Retinal pigment epithelial cell (primary cell): ENCODE measurements at places on chromosomes 3 and 15.
A peak's percentile ranks its signal among the peaks of the same experiment; 100 is the strongest.

GRCh38 chr3:166209701-166210100, 372.5 kb upstream of the BCHE start:
- no peak for DNase-seq

DNA sequence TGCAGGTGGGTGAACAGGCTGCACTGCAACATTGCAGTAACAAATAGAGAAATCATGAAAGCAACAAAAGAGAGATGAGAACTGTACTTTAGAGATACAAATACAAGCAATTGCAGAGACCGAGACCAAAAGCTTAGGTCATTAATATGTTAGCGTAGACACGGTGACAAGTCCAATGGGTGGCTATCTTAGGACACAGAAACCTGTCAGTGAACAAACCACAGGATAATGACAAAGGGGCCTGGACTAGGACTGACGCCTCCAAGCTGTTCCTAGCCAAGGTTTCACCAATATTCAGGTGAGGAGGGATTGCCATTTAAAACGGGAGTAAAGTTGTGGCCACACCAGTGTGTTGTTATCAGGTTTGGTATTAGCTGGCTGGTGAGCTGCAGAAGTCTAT, 41.7 kb upstream of the BLM start:
- no peak for DNase-seq

GRCh38 chr3:172448661-172449465, 607 bp upstream of the GHSR start:
- no peak for DNase-seq

DNA sequence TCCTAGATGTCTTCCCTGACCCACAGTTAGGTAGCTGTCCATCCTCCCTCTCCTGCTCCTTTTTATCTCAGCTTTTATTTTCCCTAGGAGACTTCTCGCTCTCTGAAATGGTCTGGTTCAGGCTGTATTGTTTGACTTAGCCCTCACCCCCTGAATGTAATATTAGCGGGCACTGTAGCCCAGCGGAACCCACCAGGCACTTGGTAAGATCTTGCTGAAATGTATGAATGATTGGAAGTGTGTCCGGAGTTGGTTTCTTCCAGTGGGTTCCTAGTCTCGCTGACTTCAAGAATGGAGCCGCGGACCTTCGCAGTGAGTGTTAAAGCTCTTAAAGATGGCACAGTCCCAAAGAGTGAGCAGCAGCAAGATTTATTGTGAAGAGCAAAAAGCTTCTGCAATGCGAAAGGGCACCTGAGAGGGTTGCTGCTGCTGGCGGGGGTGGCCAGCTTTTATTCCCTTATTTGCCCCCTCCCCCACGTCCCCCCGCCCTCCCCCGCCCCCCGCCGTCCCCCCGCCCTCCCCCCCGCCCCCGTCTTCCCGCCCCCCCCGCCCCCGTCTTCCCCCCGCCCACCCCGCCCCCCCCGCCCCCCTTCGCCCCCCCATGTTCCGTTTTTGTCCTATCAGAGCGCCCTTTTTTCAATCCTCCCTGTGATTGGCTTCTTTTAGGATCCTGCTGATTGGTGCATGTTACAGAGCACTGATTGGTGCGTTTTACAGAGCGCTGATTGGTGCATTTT, 694 bp upstream of the EEFSEC start:
- no peak for DNase-seq

- DNase-seq: peak; percentile 94
These were observed 25.1 kb downstream of the FSTL1 start for GRCh38 chr3:120425572-120426250.

DNA sequence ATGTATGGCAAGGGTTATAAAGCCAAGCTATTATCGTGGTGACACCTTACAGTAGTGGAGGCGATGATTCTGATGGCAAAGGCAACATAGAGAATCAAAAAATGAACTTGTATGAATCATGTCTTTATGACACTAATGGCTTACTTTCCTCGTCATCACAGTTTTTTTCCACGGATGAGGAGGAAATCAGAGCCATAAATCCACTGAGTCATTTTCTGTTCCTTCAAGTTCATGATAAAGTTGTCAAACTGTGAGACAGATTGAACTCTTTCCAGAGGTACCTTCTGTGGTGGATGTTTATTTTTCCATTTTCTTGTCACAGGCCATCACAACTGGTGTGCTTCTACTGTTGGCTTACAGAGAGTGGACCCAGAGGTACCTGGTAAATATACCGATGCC, 8.5 kb downstream of the TMEM212 start:
- no peak for DNase-seq

DNA sequence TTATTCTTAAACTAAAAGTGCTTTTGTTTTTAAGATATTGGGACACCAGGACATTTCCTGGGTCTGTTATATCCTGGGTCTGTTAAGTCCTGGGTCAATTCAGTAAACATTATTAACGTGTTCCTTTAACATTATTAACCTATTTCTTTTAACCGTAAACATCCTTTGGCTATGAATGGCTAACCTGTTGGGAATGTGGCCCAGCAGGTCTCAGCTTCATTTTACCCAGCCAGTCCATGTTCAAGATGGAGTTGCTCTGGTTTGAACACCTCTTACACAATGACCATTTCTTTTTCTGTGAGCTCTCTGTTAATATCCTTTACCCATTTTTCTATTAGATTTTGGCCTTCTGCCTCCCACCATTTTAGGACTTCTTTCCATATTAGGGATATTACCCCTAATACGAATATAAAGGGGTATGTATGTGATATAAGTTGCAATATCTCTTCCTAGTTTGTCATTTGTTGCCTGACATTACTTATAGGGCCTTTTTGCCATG, 88.9 kb upstream of the NEDD4 start:
- no peak for DNase-seq

GRCh38 chr3:175146258-175146657, 287.1 kb downstream of the NAALADL2 start:
- no peak for DNase-seq

DNA sequence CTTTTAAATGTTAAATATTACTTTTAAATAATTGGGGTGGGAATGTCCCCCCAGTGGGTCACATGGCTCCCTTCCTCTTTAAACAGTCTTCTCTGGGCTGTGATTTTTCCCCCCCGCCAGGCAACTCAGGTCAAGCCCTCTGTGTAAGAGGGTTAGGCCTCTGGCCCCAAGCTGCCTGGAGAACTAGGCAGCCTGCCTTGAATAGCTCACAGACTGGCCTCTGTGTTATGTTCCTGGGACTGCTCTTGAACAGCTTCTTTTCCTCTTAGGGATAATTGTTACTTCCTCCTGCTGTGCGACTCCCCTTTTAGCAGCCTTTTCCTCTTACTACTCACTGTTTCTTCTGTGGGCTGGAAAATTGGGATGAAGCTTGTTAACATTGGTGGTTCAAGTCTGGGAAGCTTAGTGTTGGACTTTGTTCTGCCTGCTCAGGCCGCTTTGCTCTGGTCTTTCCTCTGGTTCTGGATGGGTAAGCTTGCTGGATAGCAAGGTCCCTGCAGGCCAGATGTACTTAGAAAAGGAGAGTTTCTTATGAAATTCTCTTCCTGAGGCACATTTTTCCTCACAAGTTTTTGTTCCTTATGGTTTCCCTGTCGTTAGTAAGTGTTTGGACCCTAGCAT, 2.2 kb downstream of the TEX264 start:
- DNase-seq: no peak

DNA sequence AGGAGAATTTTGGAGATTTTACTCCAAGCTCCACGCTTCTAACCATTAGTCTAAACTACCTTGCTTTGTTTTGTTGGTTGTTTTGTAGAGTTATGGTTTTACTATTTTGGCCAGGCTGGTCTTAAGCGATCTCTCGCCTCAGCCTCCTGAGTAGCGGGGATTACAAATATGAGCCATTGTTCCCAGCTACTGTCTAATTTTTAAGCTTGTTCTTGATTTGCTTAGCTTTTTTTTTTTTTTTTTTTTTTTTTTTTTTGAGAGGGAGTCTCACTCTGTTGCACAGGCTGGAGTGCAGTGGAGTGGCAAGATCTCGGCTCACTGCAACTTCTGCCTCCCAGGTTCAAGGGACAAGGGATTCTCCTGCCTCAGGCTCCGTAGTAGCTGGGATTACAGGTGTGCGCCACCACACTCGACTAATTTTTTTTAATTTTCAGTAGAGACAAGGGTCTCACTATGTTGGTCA, 28.5 kb downstream of the EFCAB12 start:
- no peak for DNase-seq

DNA sequence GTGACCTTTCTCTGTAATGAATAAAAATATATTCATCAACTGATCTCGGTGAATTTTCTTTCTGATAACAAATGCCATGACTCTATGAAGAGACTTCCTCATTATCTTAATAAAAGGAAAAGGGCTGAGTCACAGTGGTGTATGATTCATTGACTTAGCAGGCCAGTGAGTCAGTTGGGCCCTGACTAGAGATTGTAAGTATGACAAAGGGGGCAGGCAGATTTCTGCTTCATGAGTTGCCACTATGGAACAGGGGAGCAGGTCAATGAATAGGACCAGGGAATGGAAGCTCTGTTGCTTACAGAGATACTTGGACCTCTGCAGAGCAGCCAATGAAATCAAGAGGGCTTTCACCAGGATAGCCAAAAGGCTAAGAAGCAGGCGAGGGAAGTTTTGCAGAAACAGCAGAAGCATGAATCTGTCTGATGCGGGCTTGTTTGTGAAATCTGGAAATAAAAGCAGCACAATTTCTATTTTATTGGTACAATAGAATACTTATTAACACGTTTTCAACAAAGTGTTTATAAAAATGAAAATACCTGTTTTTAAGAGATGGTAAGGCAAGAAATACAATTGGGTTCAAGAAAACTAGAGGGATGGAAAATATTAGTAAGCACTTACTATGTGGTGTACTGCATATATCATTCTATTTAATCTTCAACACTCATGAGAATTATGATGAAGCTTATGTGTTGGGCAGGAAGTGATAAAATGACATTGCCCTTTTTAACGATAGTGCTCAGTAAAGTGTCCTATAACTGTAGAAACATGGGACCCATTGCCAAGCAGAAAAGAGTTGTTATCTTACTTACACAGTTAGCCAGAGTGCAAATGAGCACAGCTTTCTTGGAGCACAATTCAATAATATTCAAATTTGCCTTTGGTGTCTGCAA, 169.8 kb upstream of the MYRIP start:
- DNase-seq: peak; percentile 85

DNA sequence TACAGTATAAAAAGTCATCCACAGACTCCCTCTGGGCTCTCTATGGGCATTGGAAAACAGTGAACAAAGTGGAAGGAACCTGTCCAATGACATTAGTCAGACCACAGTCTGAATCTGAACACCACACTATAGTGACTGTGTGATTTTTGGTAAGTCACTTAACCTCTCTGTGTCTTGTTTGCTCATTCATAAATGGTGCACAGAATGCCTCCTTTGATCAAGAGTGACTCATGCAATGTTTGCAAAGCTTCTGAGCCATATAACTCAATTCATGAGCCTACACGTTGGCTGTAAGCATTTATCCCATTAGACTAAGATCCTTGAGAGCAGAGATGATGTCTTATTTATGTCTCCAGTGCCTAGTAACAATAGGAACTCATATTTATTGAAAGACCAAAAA, 46.7 kb downstream of the SV2B start:
- DNase-seq: no peak

DNA sequence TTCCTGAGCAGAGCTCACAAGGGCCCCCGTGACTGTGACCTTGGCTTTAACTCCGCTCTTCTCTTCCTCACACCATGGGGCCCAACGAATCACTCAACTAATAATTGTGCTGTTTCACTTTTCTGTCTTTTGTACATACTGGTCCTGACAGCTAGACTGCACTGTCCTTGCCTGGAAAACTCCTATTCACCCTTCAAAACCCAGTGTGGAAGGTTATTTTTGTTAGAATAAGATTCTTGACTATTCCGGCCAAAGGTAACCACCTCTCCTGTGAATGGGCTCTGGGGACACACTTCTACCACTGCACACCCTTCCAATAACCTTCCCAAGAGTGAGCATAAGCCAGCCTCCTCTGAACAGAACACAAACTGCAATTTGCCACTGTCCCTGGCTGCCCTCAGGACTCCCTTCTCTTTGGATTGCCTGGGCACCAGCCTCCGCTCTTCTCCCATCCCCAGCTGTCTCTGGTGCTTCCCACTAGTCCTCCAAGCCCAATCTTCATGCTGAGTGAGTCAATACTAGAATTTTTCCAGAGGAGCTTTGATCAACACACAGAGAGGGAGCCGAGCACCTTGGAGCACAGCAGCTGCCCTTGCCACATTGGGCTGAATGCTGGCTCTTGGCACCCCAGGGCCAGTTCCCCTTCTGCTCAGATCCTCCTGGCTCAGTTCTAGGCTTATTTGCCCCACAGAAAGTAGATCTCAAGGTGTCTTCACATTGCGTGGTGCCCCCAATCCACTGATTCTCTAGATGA, 2.1 kb downstream of the SCN5A start:
- DNase-seq: no peak

DNA sequence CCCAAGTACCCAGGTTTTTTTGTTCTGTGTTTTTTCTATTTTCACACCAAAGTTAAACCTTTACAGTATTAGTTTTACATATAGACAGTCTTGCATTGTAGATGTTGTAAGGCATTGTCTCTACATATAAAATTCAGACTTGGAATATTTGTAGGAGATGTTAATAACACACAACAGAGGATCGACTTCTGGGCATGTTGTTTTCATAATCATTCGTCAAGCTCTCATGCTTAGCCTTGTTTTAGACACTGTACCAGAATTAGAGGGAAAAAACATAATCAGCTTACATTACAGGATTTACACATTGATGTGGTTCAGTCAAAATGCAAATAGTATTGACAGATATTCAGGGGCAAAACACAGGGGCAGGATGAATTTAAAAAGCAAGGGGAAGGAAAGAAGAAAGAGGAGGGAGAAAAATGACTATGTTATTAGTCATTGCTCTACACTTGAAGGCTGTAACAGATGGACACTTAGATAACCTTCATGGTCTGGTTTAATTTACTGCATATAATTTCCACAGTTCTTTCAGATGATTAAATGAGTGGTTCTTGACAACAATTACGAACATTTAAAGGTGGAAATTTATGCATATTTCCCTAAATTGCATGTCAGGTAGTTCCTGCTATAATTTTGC, 7.5 kb downstream of the CMSS1 start:
- no peak for DNase-seq

DNA sequence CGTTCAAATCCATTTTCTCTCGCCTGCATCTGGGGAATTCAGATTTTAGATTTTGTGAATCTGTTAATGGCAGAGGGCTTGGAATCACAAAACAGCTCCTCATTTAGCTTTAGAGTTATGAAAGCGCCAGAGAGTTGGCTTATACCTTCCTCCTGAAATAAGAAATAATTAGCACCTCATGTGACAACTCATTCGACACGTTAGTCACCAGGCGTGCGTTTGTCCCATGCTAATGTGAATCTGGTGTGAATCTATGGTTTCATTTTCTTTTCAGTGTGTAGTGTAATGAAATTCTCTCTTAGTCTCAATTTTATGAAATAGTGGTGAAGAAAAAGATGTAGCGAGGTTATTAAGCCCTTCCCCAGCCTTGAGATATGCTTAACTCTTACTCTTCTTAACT, 89.4 kb downstream of the EDEM1 start:
- no peak for DNase-seq

DNA sequence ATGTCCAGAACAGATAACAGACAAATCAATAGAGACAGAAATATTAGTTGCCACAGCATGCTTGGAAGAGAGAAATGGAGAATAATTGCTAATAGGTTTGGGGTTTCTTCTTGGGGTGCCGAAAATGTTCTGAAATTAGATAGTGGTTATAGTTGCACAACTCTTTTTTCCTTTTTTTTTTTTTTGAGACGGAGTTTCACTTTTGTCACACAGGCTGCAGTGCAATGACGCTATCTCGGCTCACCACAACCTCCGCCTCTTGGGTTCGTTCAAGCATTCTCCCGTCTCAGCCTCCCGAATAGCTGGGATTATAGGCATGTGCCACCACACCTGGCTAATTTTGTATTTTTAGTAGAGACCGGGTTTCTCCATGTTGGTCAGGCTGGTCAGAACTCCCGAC, 163.3 kb downstream of the PLCH1 start:
- no peak for DNase-seq
